ENCODE measurements at places on chromosomes 3 and 15.

DNA sequence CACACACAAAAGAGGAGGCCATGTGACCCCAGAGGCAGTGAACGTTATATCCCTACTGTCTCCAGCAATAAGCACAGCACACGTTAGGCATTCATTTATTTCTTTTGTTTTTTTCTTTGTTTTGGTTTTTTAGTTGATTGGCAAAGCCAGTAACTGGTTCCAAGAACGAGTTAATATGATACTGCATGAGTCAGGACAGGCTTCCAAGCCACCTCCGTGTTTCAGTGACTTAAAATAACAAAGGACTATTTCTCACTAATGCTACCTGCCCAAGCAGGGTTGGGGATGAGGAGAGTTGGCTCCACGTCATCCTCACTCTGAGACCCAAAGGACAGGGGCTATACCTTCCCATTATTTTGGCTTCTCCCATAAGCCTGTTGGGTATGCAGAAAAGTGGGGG lies 130.5 kb downstream of the ST8SIA2 start:
- no peak for DNase-seq

- DNase-seq: no peak
Observed at GRCh38 chr15:77225646-77226045, 154.7 kb upstream of the TSPAN3 start.

DNA sequence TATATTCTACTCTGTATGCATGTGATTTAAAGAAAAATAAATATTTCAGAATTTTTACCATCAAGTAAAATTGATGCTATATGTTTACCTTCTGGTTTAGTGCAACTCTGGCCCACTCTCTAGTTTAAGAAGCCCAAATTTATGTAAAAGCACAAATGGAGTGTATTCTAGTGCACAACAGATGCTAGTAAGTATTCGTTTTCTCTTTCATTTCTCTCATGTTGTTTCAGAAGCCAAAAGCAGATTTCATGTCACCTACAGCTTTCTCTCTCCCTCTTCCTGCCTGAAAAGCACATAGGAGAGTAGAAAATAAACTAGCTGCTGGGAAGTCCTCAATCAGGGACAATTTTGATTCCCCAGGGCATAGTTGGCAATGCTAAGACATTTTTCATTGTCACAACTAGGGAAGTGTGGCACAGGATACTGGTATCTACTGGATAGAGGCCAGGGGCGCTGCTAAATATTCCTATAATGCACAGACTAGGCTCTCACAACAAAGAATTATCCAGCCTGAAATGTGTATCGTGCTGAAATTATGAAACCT lies 147.4 kb upstream of the ARHGEF26 start:
- DNase-seq: no peak

DNA sequence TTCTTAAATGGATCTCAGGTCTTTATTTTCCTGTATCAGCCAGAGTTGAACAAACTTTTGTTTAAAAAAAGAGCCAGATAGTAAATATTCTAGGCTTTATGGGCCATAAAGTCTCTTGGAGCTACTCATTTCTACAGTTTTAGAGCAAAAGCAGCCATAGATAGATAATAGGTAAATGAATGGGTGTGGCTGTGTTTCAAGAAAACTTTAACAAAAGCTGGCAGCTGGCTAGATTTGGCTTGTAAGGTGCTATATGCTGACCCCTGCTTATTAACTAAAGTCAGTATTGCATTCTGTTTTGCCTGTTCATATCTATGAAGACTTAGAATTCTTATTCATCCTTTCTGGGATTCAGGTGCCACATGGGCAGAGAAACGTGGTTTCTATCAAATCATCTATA lies 29.0 kb downstream of the MFN1 start:
- no peak for DNase-seq

DNA sequence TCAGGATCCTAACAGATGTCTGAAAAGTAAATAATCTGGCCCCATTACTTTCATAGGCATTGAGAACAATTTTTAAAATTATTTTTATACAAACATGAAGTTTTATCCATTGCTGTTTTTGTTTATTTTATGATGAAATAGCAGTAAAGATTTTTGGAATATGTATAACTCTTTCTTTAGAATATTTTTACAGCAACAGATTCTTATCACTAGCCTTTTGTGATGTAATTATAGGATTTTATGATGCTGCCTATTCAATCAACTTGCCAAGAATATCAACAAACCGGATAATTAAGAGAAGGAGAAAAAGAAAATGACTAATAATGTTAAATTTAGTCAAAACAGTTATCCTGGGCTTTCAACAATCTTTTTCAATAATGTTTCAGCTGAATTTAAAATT lies 386.3 kb downstream of the ZIC1 start:
- no peak for DNase-seq

DNA sequence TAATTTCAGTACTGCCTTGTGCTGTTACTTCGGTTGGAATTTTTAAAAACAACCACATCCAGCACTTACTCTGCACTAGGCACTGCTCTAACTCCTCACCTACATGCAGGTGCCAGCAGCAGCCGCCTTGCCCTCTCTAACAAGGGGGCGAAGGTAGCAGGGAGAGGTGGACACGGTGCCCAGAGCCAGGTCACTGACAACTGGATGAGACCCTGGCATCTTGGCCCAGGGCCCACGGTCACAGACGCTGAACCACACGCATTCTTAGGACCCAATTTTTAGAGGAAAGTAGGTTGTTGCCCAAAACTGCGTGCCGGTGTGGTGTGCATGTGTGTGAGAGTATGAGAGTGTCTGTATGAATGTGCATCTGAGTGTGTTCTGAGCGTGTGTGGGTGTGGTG lies 63.4 kb upstream of the GATA2 start:
- no peak for DNase-seq

DNA sequence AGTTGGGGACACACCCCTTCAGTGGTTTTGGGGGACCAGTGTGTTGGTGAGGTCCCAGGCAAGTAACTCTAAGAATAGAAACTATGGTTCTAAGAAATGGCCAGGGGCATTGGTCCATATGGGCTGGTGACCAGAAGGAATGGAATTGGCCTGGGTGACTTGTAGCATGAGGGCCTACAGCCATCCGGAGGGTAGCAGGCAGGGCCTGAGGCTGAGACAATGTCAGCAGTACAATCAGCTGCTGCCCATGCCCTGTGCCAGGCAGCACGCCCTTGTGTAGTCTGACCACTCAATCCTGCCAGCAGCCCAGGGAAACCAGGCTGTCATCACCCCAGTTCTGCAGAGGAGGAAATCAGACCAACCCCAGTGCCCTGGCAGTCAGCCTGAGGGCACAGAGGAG lies 100.6 kb downstream of the DNAJB8 start:
- no peak for DNase-seq

- DNase-seq: no peak
Observed at GRCh38 chr3:127004641-127005397, 21.9 kb downstream of the PLXNA1 start.

GRCh38 chr15:71011503-71012155 lies 103.6 kb upstream of the THSD4 start:
- DNase-seq: peak; percentile 64

- no peak for DNase-seq
Observed at GRCh38 chr3:78951342-78951945, 816.4 kb downstream of the ROBO1 start.

DNA sequence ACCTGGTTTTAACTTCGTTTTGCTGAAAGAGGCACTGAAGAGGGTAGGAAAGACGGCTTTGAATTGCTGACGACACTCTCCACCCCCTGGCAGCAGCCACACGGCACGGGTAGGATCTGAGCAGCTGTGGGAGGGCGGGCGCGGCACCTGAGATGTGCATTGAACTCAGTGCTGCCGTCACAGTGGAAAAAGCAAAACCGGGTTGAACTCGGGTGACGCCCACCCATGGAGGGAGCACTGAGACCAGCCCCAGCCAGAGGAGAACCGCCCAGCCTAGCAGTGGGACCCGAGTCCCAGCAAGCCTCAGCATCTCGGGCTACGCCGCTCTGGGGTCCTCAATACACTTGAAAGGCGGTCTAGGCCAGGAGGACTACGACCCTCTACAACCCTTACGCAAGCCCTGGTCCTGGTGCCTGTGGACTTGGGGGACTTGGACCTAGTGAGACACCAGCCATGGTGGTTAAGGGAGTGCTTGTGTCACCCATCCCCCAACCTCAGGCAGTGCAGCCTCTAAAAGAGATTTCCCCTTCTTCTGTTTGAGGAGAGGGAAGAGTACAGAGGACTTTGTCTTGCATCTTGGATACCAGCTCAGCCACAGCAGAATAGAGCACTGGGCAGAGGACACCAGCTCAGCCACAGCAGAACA lies 50.0 kb upstream of the RPL35A start:
- no peak for DNase-seq

GRCh38 chr15:97959724-97960363 lies 659 bp upstream of the ARRDC4 start:
- no peak for DNase-seq

GRCh38 chr3:77939726-77940125 lies 899.8 kb downstream of the ROBO2 start:
- no peak for DNase-seq

GRCh38 chr3:191715585-191715984 lies 254.6 kb downstream of the PYDC2 start:
- no peak for DNase-seq

GRCh38 chr3:18559331-18559842 lies 134.2 kb upstream of the SATB1 start:
- DNase-seq: peak; percentile 4

GRCh38 chr3:125154110-125154509 lies 58.4 kb downstream of the SLC12A8 start:
- no peak for DNase-seq

GRCh38 chr3:54120657-54121413 lies 1.5 kb upstream of the CACNA2D3 start:
- DNase-seq: no peak

- DNase-seq: peak; percentile 34
Observed at GRCh38 chr3:52973806-52974205, 72.1 kb downstream of the SFMBT1 start.

DNA sequence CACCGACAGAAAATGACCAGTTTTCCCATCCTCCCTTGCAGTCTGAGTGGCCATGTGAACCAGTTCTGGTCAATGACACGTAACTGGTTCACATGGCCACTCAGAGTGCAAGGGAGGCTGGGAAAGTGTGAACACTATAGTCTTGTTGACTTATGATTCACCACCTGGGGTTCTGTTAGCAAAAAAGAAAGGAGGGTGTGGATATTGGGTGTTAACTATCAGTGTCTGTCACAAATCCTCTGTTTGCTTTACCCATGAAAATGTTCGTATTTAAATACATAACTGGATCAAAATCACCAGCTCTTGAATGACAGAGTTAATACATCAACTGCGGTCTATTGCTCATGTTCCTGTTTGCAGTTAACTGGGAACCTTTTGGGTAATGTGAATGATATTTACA lies 92.3 kb downstream of the ADAMTSL3 start:
- DNase-seq: no peak

DNA sequence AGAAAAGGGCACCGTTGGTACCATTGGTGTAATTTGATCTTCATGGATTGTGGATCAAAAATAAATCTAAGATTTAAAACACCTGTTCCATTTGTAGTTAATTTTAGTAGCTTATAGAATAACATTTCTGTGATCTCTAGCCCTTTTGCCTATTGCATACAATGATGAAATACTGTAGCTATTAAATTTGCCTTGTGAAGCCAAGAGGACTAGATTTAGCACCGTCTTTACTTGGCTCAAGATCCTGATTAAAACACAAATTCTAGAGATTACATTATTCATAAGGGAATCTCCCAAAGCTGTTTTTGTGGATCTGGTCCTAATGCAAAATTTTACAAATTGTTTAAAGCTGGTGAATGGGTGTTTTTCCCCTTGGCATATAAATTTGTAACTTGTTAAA lies 8.2 kb downstream of the TBC1D23 start:
- DNase-seq: peak; percentile 26

DNA sequence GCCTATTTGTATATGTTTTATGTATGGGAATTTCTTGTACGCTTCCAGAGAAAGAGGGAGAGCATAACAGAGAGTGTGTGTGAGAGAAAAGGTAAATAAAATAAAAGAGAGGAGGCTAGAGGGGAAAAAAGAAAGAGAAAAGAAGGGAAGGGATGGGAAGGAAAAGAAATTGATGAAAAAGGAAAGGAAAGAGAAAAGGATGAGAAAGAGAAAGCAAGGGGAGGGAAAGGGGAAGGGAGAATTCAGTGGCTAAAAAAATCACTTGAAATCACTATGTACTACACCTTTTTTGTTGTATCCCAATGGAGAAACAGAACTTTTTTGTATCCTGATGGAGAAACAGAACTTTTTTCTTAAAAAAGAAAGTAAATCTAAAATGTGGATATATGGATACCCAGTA lies 165.5 kb upstream of the MBNL1 start:
- DNase-seq: no peak

DNA sequence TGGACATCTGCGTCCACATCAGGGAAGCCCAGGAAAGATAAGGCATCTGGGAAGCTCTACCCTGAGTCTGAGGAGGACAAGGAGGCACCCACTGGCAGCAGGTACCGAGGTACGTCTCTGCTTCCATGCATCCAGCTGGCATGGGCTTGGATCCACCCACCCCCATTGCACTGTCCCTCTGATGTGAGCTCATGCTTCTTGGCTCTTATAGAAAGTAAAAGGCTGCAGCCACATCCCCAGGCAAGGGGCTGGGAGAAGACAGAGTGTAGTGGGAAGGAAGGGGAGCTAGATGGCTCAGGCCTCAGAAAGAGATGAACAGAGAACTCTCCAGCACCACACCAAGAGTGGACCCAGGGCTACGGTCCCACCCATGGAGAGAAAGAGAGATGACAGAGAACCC lies 18.2 kb downstream of the PTH1R start:
- no peak for DNase-seq

DNA sequence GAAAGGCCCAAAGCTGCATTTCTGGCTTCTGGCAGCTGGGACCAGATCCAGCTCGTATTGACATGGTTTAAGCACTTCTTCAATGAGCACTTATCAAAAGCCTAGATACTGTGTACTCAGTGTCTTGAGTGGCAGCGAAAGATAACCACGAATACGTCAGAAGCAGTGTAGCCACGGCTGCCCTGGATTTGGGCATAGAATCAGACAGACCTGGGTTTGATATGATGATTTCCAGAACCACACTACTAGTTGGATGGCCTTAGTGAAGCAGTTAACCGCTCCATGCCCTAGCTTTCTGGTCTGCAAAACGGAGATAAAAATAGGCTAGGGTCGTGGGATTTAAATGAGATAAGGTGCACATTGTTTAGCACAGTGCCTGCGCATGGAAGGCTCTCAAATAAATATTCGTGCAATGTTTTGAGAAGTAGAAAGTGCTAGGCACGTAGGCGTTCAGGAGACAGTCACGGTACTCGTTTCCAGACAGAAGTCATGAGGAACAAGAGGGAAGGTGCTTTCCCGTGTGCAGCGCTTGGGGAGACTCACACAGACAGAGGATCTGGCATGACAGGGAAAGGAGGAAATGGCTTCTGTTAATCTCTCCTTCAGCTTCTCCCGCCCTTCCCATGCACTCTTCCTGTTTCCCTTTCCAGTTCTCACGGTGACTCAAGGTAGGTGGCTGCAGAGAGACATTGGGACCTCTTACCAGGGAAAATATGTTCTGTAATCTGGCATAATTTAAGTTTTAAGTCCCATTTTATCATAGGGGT lies 70.3 kb downstream of the CCNL1 start:
- DNase-seq: peak; percentile 23
